ENCODE measurements at places on chromosomes 1 and 21.

DNA sequence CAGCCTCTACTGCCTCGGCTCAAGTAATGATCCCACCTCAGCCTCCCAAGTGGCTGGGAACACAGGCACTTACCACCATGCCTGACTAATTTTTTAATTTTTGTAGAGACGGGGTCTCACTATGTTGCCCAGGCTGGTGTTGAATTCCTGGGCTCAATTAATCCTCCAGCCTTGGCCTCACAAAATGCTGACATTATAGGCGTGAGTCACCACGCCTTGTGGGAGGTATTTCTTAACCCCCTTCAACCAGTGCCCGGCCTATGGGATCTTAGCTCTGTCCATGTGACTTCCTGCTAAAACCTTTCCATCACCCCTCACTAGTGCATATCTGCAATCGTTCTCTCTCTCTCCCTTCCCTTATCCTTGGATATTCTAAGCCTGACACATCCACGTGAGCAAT lies 86.4 kb downstream of the FOXD2 start:
- no peak for DNase-seq

- no peak for DNase-seq
Observed at GRCh38 chr1:209227171-209227570, 356.3 kb upstream of the CAMK1G start.

DNA sequence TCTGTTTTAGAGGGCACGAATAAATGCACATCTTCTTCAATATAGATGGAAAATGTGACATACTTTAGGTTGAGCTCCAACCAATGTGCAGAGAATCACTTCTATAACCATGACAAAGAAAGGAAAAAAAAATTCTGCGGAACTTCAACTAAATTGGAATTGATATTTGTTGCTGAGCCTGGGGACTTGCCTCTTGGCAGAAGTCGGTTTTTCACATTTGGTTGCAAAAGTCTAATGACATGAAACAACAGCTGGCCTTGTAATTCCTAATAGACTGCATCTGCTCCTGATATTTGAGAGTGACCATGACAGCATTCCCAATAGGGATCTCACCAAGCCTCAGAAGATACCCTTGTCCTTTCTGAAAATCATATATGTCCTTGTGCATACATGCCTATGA lies 112.8 kb downstream of the PRRX1 start:
- no peak for DNase-seq

GRCh38 chr1:4597020-4597419 lies 57.4 kb upstream of the AJAP1 start:
- DNase-seq: no peak

- no peak for DNase-seq
Observed at GRCh38 chr1:85546748-85547147, 33.8 kb upstream of the CCN1 start.

- no peak for DNase-seq
Observed at GRCh38 chr1:203089651-203090045, 3.8 kb upstream of the MYOG start.

- no peak for DNase-seq
Observed at GRCh38 chr21:34557261-34557660, 45.3 kb upstream of the KCNE1 start.

DNA sequence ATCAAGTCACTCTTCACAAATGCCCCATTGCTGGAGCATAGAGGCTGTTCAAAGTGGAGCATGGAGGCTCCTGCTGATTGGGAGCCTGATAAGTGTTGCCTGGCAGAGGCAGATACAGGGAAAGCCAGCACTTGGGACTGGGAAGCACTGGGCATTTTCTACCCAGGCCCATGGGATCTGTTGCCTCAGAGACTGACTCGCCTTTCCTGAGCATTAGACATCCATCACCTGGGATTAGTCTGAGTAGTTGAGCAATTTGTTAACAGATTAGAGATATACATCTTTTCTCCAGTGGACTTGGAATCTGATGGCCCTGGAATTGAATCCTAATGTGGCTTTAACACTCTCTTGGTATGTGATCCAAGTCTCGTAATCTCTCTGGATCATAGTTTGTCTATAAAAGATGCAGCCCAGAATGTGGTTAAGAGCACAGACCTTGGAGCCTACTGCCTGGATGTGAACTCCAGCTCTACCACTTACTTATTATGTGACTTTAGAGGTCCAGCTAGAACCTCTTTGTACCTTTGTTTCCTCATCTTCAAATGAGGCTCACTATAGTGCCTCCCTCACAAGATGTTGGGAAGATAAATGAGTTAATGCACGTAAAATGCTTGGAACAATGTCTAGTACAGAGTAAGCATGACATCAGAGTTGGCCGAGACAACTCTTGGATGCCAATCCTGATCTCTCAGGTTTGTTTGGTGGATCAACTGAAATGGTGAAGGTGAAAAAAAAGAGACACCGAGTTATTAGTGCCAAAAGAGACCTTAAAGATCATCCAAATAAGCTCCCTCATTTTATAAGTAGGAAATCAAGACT lies 38.3 kb upstream of the NRDC start:
- no peak for DNase-seq

DNA sequence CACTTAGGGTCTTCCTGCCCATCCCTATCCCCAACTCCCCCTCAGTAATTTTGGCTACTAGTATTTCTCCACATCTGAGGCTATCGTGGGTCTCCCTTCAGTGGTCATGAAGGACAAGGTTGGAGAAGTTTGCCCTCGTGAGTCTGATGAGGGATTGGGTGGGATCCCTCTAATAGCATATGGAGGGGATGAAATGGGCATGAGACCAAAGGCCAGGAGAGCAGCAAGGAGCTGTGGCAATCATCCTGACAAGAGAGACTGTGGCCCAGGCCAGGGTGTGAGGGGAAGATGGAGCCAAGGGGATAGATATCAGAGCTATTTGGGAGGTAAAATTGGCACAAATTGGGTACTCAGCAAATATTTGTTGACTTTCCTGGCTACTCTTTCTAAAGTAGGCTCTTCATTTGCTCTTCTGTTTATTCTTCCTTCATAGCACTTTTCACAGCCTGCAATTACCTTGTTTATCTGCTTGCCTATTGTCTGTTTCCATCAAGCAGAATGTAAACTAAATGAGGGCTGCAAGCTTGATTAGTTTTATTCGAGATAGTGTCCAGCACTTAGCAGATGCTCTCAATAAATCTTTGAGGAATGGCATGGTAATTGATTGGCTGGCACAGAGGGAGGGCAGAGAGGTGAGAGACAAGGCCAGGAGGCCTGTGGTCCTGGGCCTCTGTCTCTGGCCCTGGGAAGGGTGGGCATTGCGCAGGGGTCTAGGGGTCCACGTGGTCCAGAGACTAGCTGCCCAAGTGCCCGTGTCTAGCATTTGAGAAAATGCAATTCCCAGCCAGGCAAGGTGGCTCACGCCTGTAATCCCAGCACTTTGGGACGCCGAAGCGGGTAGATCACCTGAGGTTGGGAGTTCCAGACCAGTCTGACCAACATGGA lies 1.5 kb upstream of the PLK3 start:
- no peak for DNase-seq

DNA sequence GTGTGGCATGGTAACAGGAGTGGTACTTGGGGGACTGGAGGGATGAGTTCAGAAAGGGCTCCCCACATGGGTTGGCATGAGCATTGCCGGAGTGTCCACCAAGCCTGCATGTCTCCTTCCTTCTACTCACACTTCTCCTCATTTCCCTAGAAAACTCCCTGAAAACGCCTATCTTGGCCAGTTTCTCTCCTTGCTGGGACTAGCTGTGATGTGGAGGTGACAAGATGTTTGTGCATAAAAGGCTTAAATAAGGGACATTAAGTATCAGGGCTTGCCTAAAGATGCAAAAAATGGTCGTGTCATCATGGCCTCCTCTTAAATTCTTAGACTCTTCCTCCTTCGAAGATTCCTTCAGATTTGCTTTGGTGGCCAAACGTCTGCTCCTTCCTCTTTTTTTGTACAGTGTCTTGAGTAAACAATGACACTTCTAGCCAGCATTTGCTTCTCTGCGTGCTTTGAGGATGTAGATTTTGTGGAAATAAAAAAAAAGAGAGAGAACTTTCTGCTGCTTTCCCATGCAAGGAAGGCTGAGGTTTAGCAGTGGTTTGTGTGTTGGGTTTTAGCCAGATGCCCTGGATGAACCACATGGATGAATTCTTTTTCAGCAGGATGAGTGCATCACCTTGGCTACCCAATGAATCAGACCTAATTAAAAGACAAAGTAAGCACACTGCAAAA lies 239.1 kb upstream of the IRF2BP2 start:
- no peak for DNase-seq

DNA sequence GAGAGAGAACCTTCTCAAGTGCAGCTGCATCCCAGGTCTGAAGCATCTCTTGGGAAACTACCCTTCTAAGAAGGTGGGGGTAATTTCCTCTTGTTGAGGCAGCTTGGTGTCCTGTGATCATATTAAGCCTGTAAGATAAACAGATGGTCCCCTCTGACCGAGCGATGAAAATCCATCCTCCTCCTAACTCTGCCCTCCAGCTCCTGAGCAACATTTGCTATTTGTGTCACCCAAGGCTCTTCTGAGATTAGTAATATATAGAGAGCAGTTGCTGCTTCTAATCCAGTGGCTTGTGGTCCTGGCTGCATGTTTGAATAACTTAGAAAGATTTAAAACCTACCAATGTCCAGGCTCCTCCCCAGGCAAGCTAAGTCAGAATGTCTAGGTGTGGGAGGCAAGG lies 123.7 kb downstream of the DISC1 start:
- no peak for DNase-seq

DNA sequence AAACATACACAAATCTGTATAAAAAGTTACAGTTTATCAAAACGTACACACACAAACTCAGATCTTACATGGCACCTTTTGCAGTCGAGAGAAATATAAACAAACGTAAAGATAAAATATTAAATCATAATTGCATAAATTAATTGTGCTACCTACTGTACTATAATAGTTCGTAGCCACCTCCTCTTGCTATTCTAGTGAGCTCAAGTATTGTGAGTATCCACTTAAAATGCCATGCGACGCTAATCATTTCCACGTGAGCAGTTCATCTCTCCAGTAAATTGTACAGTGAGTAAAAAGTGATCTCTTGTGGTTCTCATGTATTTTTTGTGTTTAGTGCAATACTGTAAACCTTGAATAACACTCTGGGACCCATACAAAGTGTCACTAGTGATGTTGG lies 6.3 kb downstream of the MIA3 start:
- no peak for DNase-seq

DNA sequence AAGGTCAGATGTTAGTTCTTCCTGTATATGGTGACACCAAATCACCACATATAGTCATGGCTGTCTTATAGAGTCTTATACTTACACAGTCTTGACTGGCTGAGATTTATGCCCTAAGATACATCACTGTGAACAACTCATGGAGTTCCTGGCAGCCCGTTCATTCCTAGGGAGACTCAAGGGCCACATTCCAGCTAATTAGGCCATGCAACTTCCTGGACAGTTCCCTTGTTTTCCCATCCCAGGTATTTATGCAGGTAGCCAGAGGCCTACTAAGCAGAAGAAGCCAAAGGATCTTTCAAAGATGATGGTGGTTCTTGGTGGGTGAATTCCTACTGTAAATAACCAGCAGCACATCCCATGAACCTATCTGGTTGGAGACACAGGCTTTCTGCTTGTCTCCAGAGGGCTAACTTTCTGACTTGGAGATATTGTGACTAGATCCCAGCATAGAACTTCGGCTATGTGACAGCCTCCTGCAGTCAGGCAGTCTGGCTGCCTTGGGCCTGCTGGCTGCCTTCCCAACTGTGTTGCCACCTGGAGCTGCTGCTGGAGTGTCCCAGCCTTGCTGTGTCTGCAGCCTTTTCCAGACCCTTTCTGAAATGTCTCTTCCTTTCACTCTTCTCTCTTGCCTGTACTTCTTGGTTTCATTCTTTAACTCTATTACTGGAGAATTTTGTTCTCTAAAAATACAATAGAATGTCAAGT lies 283.8 kb downstream of the CACNA1E start:
- DNase-seq: no peak

DNA sequence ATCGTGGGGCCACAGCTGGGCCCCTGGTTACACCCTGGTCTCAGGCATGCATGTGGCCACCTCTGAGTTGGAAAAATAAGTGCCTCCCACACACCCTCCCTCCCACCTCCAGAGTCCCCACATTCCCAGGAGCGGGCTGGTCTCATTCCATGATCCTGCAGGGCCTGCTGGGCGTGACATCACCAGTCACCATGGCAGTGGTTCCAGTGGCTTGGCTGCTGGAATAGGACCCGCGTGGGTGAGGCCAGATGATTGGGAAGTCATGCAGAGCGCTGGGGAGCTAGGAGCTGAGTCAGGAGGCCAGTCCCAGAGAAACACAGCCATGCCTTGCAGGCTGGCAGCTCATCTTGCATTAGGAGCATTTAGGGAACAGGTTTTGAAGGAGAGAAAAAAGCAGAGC lies 125.4 kb upstream of the TMEM51 start:
- DNase-seq: no peak

- no peak for DNase-seq
Observed at GRCh38 chr1:244414543-244414942, 37.2 kb downstream of the ADSS2 start.

DNA sequence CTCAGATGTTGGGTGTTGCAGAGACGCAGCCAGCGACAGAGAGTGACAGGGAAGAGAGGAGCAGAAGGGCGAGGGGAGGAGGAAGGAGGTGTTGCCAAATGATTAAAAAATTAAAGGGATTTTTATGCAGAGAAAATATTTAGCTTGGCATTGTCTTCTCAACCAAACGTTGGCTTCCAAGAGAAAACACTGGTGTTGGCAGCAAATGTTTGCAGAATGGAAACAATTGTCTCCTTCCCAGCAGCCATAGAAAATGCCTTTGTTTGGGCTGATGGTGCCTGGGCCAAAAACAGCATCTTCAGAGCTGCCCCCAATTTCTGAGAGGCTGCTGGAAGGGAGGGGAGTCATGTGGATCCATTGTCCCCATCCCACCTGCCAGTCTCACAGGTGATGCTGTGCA lies 29.7 kb upstream of the GRIK3 start:
- no peak for DNase-seq

- DNase-seq: no peak
Observed at GRCh38 chr1:95071539-95071938, 1.2 kb downstream of the ALG14 start.

All from endothelial cell (in vitro differentiated cells).